ENCODE measurements at places on chromosomes 16 and 17. TPM values are rescaled to one million over a fixed set of nuclear protein-coding genes. Genes with fewer than 3 reads are reported as not detected.

DNA sequence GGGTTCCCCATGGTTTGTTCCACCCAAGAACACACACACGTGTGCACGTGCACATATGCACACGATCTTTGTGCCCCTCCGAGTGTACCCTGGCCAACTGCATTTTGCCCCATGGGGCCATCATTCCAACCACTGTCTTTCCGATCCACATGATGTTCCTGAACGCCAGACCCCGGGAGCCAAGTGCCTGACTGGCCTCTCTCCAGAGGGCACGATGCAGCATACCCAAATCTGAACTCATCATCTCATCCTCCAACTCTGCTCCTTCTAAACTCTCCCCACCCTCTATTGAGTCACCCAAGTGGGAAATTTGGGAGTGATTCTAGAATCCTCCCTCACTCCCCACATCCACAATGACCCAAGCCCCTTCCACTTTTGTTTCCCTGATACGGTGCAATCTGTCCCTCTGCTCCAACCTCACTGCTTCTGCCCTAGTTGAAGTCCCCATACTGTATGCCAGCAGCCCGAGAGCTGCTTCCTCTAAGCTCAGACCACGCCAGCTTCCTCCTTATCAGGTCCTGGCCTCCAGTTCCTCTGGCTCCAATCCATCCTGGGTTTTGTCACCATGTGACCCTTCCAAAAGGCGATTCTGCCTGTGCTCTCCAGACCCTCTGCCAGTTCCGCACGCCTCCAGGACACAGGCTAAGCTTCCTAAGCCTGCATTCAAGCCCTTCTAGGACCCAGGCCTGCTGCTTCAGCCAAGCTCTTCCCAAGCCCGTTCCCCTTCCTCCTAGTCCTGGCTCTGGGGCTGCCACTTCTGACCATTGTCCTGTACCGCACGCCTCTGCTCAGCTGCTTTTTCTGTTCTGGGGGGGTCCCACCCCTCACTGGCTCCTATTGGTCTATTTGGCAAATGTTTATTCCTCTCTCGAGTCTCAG is 10.1 kb upstream of the TMEM208 start:
- DNase-seq = no peak

DNA sequence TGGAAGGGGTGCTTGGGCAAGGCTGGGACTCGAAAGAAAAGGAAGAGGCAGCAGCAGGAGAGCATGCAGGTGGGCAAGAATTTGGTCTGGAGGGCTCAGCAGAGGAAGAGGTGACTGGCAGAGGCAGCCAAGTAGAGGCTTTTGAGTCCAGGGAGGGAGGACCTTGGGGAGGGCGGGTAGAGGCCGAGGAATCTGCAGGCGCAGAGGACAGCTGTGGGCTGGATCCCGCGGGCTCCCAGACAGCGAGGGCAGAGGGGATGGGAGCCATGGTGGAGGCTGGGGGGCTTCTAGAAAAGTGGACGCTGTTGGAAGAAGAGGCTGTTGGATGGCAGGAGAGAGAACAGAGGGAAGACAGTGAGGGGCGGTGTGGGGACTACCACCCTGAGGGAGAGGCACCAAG is 2.9 kb downstream of the APOBR start:
- DNase-seq = no peak

GRCh38 chr16:71630808-71631207 is 4.8 kb downstream of the MARVELD3 start:
- DNase-seq = peak; percentile 82

DNA sequence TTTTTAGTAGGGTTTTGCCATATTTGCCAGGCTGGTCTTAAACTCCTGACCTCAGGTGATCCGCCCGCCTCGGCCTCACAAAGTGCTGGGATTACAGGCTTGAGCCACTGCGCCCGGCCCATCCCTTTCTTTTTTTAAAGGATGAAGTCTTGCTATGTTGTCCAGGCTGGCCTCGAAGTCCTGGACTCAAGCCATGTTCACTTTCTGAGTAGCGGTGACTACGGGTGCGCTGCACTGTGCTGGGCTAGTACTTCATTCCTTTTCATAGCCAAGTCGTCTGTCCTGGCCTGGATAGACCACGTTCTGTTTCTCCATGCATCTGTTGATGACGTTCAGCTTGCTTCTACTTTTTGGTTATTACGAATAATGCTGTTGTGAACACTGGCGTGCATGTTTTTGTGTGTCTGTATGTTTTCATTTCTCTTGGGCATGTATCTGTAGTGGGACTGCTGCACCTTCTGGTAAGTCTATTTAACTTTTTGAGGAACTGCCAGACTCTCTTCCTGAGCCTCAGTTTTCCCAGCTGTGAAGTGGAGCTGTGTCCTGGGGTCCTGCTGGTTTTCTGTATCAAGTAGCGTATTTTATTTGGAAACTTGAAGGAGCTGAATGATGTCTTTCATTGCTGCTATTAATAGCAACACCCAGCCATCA is 40.0 kb upstream of the GSE1 start:
- DNase-seq = no peak

DNA sequence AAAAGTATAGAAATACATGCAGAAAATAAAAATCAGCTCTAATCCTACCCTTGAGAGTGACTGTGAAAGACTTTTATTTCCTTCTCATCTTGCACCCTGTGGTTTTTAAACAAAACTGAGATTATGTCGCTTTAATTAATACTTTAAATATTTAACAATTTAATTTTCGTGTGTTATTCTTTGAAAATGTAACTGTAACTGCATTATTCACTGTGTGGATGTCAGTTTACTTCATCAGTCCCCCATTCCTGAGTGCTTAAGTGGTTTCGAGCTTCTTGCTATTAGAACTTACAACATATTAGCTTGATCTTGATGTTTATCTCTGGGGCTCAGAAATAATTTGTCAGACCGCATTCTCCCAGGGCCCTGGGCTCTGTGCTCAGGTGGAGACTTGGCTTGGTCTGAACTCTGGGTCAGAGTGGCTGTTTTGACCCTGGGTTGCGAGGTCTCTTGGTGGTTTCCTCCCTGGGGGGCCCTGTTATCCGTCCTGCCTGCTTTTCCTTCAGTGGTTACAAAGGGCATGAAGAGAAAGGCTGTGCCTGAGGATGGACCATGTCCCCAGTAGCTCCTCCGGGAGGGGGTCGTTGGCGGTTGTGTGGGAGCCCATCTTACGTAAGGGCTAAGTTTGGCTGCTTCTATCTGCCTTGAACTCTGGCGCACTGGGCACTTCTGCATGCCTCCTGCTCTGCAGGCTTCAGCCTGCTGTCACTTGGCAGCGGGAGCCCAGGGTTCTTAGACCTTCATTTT is 25.7 kb downstream of the AKAP1 start:
- DNase-seq = no peak

GRCh38 chr17:40862985-40863733 is 3.9 kb downstream of the KRT12 start:
- no peak for DNase-seq

DNA sequence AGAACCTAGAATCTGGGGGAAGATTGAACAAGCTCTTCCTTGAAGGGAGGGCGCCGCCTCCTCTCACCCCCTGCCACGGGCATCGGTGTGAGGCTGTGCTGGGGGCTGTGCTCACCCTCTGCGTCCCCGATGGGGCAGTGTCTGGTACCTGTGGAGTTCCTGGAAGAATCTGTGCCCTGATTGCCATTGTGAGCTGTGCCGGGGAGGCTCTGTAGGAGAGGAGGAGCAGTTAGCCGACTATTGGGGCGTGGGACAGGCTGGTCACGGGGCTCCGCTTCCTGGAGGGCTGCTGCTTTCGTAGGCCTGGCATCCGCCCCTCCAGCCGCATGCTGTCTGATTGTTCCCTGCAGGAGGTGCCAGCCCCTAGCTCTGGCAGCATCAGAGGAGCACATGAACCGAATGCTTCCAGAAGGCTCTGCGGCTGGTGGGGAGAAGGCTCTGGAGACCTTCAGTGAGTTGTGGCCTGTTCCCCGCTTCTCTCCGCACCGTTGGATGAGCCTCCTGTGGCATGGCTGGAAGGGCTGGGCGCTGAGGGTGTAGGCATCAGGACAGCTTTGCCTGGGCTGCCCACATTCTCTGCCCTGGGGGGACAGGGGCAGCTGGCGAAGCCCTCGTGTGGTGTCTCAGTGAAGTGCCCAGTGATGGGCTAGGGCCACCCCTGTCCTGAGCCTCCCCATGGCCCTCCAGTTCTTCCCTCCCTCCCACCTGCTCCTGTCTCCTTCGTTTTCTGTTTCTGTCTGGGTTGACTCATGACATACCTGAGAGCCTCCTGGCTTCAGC is 86.9 kb downstream of the SEC14L1 start:
- DNase-seq = no peak

GRCh38 chr17:19533718-19534561 is at the start of gene SLC47A1:
TSS of gene SLC47A1 (plus strand) at chr17:19533854. CDS start at chr17:19533940, 86 bp downstream.
- DNase-seq = peak; percentile 8

- DNase-seq = no peak
Observed at GRCh38 chr16:3095869-3096268, 3.2 kb downstream of the ZSCAN10 start.

DNA sequence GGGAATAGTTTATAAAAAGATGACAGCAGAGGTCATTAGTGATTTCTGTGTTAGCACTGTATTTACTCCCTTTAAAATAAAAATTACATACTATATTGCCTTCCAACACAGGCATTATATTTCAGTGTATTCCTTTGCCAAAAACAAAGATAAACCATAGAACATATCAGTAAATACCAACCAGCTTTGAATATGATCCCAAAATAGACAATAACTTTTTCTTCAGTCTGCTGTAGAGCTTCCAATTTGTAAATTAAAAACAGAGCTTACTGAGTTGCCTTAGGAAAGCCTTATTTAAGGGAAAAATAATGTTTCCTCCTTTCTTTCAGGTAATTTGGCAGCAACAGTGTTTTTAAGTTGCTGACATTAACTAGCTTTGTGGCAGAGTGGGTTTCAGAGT is 352.1 kb upstream of the TBX2 start:
- DNase-seq = no peak

DNA sequence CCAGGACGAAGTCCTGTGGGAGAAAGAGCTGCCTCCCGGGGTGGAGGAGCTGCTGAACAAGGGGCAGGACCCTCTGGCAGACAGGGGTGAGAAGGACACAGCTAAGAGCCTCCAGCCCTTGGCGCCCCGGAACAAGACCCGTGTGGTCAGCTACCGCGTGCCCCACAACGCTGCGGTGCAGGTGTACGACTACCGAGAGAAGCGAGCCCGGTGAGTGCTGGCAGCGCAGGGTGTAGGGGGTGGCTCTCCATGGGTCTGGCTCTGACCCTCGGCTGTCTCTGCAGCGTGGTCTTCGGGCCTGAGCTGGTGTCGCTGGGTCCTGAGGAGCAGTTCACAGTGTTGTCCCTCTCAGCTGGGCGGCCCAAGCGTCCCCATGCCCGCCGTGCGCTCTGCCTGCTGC is 21.4 kb downstream of the MVP start:
- DNase-seq = no peak

DNA sequence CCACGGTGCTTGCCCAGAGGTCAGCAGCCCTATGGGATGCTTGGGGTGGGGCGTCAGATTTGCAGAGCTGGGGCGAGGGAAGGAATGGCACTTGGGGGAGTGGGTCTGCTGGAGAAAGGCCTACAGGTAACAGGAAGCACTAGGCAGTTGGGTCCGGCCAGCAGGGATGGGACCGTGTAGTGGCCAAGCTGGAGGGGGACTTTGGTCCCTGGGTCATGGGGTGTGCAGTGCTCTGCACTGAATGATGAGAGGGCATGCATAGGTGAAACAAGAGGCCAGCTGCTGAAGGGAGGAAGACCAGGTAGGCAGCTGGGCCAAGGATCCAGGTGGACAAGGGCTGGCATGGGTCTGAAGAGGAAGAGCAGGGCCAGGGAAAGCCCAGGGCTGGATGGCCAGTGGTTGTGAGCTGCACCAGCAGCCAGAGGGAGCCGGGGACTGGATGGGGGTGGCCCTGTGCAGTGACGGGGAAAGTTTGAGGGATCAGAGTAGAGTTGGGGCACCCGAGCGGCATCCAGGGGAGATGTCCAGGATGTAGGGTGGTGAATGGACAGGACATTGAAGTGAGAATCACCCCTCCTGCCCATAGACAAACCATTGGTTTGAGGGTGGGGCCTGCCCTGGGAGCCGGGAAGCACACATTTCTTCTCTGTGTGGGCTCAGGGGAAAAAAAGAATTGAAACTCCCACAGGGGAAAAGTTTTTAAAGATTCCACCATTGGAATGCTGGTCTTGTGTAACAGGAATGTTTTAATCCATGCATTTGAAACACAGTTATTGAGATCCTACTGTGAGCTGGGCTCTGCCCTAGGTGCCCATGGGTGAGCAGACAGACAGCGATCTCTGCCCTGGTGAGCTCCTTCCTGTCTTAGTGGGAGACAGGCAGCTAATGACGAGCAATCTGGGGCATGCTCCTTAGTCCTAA is 25.1 kb downstream of the RAI1 start:
- no peak for DNase-seq

DNA sequence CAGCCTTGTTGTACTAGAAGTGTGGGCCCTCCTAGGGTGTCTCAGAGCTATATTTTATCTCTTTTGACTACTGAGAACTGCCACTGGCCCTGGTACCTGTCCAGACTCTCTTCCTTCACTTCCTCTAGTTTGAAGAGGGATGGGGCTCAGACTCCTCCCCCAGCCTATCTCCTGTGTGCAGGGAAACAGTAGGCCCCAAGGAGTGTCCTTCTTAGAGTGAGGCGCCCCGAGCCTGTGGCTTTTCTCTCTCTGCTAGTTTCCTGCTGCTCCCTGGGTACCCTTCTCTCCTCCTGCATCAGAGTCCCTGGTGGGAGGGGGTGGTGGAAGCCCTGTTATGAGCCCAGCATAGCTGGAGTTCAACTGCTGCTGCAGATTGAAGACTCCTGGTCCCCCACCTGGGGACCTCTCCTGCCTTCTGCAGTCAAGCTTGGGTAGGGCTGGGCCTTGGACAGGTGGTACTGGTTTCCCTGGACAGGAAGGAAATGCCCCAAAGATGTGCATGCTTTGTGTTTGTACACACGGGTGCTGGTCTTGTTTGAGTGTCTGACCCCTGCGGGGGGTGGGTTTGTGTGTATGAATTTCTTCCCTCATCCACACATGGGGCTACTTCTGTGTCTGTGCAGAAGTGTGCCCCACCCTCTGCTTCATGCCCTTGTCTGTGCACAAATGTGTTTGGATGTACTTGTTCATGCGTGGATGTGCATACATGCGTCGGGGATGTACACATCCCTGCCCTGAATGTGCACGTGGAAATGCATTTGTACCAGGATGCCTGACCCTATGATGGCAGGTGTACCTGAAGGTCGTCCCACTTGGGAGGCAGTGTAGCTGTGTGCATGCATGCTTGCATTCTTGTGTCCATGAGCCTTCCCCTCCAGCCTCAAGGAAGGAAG is 6.9 kb downstream of the RARA start:
- DNase-seq = no peak

GRCh38 chr17:4173781-4174180 is 30.8 kb downstream of the CYB5D2 start:
- no peak for DNase-seq

Gene ATP2A1
- total RNA-seq = 0.13 TPM

Gene GPR139
- not detected for total RNA-seq

Gene CACNA1H
- not detected for total RNA-seq

Gene SCARF1
- total RNA-seq = 0.53 TPM

Measured in bronchial epithelial cell (primary cell).